Dermis blood vessel endothelial cell (primary cell): ENCODE measurements at places on chromosomes 3 and 15. TPM values are rescaled to one million over a fixed set of nuclear protein-coding genes. Genes with fewer than 3 reads are reported as not detected.

Gene ATP13A4
- 0.05 TPM in 1 of 2 replicates, not detected in the other for total RNA-seq

Gene ADCY5
- 0.17 and 1.3 TPM in 2 replicates for total RNA-seq

Gene LRRC28
- total RNA-seq = 17.0 and 19.8 TPM in 2 replicates

Gene SLC24A5
- not detected in 2 replicates for total RNA-seq

Gene ZNF501
- total RNA-seq = 4.2 and 5.4 TPM in 2 replicates

Gene FAM81A
- 0.47 TPM in 1 of 2 replicates, not detected in the other for total RNA-seq

Gene COL6A5
- total RNA-seq = not detected in 2 replicates

Gene SLC15A2
- 0.33 and 0.34 TPM in 2 replicates for total RNA-seq

Gene GOLGA8G
- not detected in 2 replicates for total RNA-seq

Gene ABHD2
- total RNA-seq = 51.7 and 75.6 TPM in 2 replicates

Gene GTPBP8
- 48.6 and 49.0 TPM in 2 replicates for total RNA-seq

Gene DUOXA1
- total RNA-seq = not detected in 2 replicates

Gene MFAP1
- 36.1 and 41.1 TPM in 2 replicates for total RNA-seq

Gene CCR3
- total RNA-seq = not detected in 2 replicates

Gene FGF12
- 1.2 and 1.3 TPM in 2 replicates for total RNA-seq

Gene ACKR2
- total RNA-seq = 11.2 and 13.3 TPM in 2 replicates

Gene CAMK2N2
- not detected in 2 replicates for total RNA-seq

Gene TTLL13
- total RNA-seq = 0.09 and 0.17 TPM in 2 replicates

Gene SERINC4
- total RNA-seq = not detected in 2 replicates

Gene ZNF197
- total RNA-seq = 11.0 and 11.4 TPM in 2 replicates

Gene SQOR
- 128 and 161 TPM in 2 replicates for total RNA-seq

Gene CCR1
- not detected in 2 replicates for total RNA-seq

Gene CLDN11
- 103 and 515 TPM in 2 replicates for total RNA-seq

Gene CLDN18
- total RNA-seq = not detected in 2 replicates

Gene MESP2
- total RNA-seq = 0.28 TPM in 1 of 2 replicates, not detected in the other

Gene SLC28A1
- not detected in 2 replicates for total RNA-seq

Gene NPAP1
- not detected in 2 replicates for total RNA-seq

Gene IL17RC
- total RNA-seq = 20.4 and 25.4 TPM in 2 replicates

Gene DAZL
- total RNA-seq = not detected in 2 replicates

Gene GCNT3
- total RNA-seq = 0.17 TPM in 1 of 2 replicates, not detected in the other

Gene C2CD4B
- total RNA-seq = 34.9 and 96.0 TPM in 2 replicates

Gene CYP8B1
- not detected in 2 replicates for total RNA-seq

Gene TYRO3
- total RNA-seq = 2.6 and 5.0 TPM in 2 replicates

Gene PTX3
- total RNA-seq = 192 and 466 TPM in 2 replicates

Gene NLGN1
- total RNA-seq = 1.4 and 2.6 TPM in 2 replicates

Gene CAMP
- total RNA-seq = not detected in 2 replicates
